Dermis microvascular lymphatic vessel endothelial cell (primary cell): ENCODE measurements at places on chromosomes 6 and 20. TPM values are rescaled to one million over a fixed set of nuclear protein-coding genes. Genes with fewer than 3 reads are reported as not detected.

DDX43 gene
- total RNA-seq: 0.38 and 1.3 TPM in 2 replicates

BPIFB2 gene
- not detected in 2 replicates for total RNA-seq

CLPSL1 gene
- total RNA-seq: not detected in 2 replicates

DUSP22 gene
- total RNA-seq: 27.3 and 32.9 TPM in 2 replicates

CCN2 gene
- 178 and 284 TPM in 2 replicates for total RNA-seq

PRSS35 gene
- total RNA-seq: not detected in 2 replicates

FRK gene
- total RNA-seq: under 0.01 and 0.13 TPM in 2 replicates

CD93 gene
- total RNA-seq: 71.6 and 101 TPM in 2 replicates

PGC gene
- not detected in 2 replicates for total RNA-seq

CNKSR3 gene
- 6.8 and 8.3 TPM in 2 replicates for total RNA-seq

TRDN gene
- not detected in 2 replicates for total RNA-seq

PPT2 gene
- 27.2 and 50.1 TPM in 2 replicates for total RNA-seq

DEFB128 gene
- total RNA-seq: not detected in 2 replicates

ESR1 gene
- total RNA-seq: not detected in 2 replicates

CCNC gene
- total RNA-seq: 70.9 and 86.5 TPM in 2 replicates

OPRL1 gene
- 2.3 and 2.7 TPM in 2 replicates for total RNA-seq

C20orf202 gene
- total RNA-seq: under 0.01 TPM in 2 replicates

PTCRA gene
- not detected in 2 replicates for total RNA-seq

KIF25 gene
- under 0.01 TPM in 1 of 2 replicates, not detected in the other for total RNA-seq

CALHM4 gene
- 0.13 TPM in 1 of 2 replicates, not detected in the other for total RNA-seq

B3GAT2 gene
- not detected in 2 replicates for total RNA-seq

PRR18 gene
- not detected in 2 replicates for total RNA-seq

EPPIN gene
- not detected in 2 replicates for total RNA-seq
